ENCODE measurements at places on chromosomes 5 and 9.

DNA sequence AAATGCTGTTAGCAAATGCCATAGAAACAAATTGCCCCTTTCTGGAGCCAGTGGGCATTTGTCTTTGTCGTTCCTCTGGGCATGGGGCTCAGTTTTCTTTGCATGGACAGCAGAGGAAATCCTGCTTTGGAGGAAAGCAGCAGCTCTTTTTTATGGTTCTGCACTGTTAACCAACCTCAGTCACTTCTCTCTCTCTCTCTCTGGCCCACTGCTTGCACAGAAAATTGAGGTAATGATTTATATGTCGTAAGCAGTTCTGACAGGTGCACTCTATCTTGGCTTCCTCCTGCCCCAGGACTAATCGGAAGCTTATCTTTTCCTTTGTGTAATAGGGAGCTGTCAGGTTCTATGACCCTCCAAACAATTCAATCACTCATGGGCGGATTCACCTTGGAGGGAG, 159.6 kb upstream of the GPR151 start:
- no peak for DNase-seq

DNA sequence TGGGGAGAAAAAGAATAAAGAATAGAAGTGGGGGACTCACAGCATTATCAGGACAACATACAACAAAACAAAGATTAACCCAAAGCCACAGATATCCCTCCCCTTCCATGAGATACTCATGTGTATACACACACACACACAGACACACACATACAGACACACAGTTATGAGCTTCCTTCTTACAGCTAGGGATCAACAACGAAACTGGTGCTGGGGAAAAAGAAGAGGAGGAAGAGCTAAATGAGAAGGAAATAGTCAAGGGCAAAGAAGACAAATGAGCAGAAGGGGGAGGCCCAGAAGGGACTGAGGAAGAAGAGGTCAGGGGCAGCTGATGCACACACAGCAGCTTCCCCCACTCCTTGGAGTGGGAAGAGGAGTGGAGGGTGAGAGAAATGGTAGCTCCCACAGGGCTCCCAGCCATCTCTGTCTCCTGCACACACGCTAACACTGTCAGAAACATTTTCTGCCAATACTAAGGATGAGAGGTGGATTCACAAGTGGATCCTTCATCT, 66.2 kb downstream of the SIL1 start:
- DNase-seq, result no peak

GRCh38 chr5:43138512-43138893, 17.8 kb downstream of the ZNF131 start:
- no peak for DNase-seq

- no peak for DNase-seq
These were observed 345.7 kb downstream of the SPATA31D1 start for GRCh38 chr9:82334286-82334685.

GRCh38 chr5:551406-551805, 27.2 kb upstream of the SLC9A3 start:
- DNase-seq, result no peak

DNA sequence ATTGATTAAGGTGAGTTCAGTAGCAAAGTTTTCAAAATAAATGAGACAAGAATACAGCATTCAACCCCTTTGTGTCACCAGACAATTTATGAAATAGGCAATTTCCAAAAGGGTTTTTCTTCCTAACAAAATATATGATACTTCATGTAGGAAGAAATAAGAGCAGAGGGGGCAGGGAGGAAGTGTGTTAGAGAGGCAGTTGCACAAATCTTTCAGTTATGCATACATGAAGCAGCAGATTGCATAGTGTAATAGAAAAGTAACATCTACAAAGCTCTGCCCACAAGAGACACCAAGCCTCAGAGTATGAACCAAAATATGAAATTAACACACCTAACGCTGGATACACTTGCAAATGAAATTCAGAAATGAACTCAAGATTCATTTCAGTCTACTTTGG, 157.0 kb downstream of the DENND1A start:
- DNase-seq, result no peak

- DNase-seq, result no peak
These were observed 454.2 kb upstream of the CLINT1 start for GRCh38 chr5:158313027-158313732.

DNA sequence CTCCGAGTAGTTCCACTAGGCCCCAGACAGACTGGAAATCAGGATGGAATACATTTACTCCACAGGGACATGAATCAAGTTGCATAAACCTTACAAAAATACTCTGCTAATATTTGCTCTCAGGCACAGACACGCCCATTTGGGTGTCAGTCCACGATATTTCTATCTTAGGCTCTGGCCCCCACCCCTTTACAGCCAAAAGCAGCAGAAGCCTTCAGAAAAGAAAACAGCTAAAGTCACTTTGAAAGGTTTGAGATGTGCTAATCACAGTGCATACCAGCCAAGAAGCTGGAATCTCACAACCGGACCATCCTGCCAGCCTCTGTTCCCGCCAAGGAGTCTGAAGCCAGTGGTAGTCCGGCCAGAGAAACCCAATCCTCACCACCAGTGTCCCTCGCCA, 22.6 kb downstream of the PTPN3 start:
- no peak for DNase-seq

GRCh38 chr5:55853041-55853670, 2.0 kb downstream of the IL31RA start:
- DNase-seq, result no peak

DNA sequence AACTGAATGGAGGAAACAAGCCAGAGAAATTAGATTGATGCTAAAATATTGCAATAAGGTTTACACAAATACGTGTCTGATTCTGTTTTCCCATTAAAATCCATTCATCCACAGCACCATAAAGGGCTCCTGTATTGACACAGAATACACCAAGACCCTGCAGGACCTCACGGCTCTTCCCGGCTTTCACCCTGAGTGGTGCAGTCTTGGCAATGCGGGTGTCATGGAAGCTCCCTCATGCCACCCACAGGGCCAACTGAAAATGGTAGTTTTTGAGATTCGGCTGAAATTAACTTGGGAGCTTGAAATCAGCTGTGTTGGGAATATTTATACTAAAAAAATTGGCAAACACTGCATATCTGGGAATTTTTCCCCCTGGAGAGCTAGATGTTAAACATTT, 17.3 kb upstream of the EXOC3 start:
- peak; percentile 20 for DNase-seq

DNA sequence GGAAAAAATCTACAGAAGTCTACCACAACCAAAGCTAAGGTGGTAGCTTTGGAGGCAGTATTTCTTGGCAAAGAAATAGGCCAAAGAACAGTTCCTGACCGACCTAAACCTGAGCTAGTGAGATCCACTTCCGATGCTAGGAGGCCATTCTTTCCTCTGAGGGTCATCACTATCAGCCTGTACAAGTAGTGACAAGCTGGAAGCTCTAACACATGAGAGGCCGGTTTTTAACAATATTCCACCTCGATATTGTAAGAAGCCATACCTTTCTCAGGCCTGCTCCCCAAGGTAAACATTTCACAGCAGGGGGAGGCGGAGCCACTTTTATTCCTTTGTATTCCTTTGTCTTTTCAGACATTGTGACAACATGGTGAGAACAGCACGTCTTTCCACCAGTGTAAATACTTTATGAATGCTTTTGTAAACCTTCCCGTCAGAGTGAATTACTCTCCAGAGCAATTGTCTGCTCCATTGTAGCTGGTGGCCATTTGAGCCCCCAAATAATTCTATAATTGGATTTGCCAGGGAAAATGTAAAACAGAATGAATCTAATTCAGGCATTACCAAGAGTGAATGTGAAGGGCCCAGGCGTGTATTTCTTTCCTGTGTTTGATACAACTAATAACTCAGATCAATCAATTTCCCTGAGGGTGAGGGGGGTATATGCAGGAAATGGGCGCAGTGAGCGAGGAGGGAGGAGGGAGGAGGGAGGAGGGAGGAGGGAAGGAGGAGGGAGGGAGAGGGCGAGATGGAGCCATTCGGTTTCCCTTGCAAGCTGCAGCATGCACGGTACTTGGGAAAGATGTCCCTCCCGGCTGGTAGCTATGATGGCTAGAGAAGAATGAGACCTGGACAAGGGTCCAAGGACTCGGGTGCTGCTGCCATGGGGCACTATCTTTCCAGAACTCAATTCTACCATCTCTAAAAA, 166.6 kb downstream of the CDK5RAP2 start:
- DNase-seq, result no peak

DNA sequence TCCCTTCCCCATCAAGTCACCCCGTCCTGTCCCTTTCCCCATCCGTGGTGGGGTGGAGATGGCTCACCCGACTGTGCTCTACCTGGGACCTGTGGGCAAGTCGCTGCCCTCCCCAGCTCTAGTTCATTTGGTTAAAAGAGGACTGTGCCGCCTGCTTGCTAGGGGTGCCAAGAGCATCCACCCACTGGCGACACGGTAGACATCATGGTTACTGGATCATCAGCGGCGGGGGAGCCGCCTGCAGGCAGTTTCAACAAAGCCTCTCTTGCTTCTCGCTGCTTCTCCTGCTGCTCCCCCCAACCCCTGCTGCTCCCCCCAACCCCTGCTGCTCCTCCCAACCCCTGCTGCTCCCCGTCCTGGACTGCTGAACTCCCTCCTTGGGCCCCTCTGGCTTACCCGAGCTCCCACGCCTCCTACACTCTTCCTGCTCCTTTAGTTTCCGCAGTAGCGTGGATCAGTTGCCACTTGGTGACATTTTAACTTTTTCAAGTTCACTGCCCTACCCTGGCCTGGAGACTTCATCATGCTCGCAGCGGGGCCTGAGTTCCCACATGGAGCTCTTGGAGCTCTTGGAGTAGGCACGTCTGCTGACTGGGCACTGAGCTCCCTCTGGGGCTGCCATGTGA, 22.0 kb upstream of the SCGB3A1 start:
- DNase-seq, result no peak

DNA sequence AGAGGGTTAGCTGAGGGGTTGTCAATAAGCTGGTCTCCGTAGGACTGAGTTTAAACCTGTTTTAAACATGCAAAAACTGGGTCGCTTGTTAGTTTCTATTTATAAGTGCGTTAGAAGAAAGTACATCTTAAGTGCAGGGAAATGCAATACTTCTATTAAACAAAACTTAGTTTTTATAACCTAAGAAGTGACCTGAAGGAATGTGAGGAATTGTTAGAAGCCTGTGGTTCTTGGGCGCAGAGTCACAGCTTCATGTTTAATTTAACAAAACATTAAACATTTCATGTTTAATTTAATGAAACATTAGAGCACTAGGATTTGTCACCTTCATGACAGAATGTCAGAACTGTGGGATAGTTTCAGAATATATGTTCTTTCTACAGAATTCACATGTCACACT, 469.2 kb upstream of the WWC1 start:
- no peak for DNase-seq

GRCh38 chr5:96388176-96388575, 44.9 kb downstream of the PCSK1 start:
- DNase-seq, result no peak

DNA sequence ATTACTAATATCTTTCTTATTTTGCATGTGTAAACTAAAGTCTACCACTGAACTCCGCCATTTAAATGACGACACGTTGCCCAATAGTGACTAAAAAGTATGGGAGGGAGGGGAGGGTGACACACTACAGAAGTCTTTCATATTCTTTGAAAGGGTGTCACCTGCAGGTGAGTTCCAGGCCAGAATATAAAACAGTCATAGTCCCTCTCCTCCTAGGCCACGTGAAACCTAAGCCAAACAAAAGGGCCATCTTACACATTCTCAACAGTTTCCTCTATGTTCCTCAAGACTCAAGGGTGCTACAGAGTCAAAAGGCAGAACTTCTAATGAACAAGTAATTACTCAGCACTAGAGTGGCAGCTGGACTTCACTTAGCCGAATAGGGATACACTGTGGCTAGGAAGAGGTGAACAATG, 6.4 kb downstream of the CEMIP2 start:
- DNase-seq, result no peak

DNA sequence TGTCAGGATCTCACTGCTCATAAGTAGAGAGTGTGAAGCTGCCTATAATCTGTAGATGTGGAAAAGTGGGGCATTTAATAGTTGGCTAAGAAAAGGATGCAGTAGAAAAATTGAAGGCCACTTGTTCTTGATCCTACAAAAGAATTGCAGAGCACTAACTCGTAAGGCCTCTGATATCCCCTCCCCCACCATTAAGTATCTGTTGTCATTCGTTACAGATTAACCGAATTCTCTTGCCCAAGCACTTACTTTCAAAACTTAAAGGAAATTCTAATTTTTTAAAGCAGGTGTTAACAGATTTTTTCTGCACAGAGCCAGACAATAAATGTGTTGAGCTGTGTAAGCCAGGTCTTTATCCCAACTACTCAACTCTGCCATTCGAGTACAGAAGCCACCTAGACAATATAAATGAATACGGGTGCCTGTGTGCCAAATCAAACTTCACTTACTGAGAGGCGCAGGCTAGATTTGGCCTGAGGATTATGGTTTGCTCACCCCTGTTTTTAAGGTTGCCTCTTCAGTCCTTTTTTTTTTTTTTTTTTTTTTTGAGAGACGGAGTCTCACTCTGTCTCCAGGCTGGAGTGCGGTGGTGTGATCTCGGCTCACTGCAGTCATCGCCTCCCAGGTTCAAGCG, 234.8 kb downstream of the RFK start:
- DNase-seq, result no peak

- DNase-seq, result no peak
These were observed 26.5 kb downstream of the UBE2R2 start for GRCh38 chr9:33843312-33843961.

DNA sequence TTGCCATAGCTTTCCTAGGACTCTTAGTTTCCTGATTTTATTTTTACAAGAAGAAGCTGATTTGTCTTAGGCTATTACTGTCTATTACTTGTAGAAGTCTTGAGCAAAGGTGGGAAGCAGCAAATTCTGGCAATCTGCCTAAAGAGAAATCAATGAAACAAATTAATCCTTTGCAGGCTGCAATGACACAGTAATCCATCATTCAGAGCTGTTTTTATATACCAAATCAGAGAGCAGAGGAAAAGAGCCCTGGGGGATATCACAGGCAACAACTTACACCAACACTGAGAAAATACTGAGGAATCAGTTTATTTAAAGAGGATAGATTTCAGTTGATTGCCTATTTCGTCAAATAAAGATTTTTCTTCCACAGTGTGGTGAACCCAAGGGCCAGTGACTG, 13.6 kb downstream of the NR2F1-AS1 start:
- DNase-seq, result no peak

GRCh38 chr5:1817261-1818043, 16.2 kb downstream of the NDUFS6 start:
- DNase-seq, result no peak

DNA sequence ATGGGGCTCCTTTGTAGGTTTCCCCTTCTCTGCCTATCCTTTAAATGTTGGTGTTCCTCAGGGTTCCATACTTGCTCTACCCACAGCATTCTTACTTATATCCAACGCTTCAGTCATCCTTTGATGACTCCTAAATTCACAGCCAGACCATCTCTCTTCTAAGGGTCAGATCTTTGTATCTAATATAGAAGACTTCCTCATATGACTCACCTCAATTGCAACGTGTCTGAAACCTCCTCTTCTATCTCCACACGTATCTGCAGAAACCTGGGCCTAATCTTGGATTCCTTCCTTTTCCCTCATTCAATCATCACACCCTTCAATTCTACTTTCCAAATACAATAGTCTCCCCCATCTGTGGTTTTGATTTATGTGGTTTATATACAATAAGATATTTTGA, 68.3 kb downstream of the HMGCR start:
- DNase-seq, result no peak

- DNase-seq, result no peak
These were observed 31.9 kb upstream of the FSTL4 start for GRCh38 chr5:133644000-133644865.

GRCh38 chr5:620152-620551, 8.0 kb downstream of the CEP72 start:
- DNase-seq, result no peak

Measured in midbrain (tissue), 1 donor.